NCI-H1436 treated with DMSO at 0.1 percent for 48 hours (cell line): ENCODE measurements at places on chromosomes 7 and 10.

- no peak for DNase-seq
Observed at GRCh38 chr10:133440633-133441285, 13.0 kb upstream of the SCART1 start.

DNA sequence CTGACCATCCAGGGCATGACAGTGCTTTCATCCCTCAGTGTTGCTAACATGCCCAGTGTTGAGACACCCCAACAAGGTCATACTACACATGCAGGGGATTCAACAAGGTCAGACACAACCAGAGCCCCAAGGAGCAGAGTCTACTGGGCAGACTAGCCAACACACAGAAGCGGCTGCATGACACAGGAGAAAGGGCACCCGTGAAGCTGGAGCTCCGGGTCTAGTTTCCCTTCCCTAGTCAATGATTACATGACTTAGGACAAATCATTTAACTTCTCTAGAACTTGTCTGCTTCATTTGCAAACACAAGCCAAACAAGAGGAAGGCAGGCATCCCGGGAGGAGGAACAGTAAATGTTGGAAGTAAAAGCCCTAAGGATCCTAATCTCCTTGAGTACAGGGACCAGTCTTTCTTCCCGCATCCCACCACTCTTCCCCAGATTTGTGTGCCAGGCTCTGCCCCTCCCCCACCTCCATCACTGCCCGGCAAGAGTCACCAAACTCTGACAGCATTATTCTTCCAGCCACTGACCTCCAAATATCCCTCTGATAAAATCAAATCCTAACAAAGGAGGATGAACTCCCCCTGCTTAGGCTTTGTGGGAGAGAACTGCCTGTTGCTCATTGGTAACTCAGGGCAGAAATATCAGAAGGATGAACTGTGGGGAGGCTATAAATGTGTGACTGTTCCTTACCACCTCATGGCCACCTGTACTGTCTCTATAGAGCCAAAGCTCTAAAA is 104.3 kb downstream of the KCNMA1 start:
- DNase-seq = no peak

DNA sequence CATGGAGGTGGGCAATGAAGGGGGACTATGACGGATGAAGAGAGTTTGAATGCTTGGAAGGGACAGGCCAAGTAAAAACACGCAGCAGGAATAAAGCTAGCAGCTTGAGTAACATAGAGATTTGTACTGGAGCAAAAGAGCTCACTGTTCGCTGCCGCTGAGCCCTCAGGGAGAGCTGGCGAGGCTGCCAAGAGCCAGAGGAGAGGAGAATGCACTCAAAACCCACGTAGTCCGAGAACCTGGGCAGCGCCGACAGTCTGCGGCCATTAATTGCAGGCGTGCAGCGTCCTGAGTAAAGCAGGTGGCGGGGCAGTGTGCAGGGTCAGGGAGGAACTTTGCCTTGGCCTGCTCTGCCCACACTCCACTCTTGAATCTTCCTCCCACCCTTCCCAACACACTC is 68.2 kb downstream of the SLC37A3 start:
- DNase-seq = no peak

GRCh38 chr10:44263771-44264170 is 121.1 kb downstream of the CXCL12 start:
- DNase-seq = no peak

GRCh38 chr7:27947586-27948278 is 207.8 kb downstream of the TAX1BP1 start:
- DNase-seq = no peak

DNA sequence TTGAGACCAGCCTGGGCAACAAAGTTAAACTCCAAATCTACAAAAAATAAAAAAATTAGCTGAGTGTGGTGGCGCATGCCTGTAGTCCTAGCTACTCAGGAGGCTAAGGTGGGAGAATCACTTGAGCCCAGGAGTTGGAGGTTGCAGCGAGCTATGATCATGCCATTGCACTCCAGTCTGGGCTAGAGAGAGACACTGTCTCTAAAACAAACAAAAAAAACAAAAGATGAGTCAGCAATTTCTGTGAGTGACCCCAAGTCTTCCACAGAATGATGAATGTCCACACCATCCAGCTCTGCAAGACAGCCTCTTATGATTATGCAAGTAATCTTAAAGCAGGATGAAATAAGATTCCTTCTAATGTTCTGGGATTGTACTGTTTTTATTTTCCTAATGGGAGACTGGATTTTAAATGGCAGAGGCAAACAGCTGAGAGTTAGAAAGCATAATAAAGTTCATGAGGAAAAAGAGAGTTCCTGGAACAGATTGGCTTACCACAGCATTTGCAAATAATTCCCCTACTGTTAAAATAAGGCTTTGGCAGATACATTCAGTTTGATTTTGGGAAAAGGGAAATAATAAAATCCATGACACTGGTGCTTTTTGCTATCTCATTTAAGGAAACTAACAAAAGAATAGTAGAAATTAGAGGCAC is 18.9 kb upstream of the PRKAR2B start:
- no peak for DNase-seq

DNA sequence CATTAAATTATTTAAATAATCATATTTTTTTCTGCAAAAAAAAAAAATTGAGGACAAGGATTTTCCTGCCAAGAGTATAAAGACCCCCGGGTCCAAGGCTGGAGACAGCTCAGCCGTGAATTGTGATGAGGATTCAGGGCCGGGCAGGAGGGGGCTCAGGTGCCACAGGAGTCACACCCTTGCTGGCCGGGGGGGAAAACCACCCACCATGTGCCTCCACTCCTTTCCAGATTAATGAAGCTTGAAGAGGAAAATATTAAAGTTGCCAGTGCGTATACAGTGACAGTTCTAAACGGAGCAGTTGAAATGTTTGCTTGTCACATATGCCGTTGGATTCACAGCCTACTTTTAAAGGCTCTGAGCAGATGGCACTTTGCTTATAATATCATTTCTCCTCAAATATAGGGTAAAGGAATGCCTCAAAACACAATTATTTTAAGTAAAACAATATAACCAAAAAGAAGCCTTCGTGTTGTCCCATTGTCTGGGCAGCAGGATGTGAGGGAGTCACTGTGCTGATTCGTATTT is 49.6 kb downstream of the ADARB2 start:
- DNase-seq = no peak

GRCh38 chr10:70682920-70683600 is 10.8 kb downstream of the ADAMTS14 start:
- DNase-seq = no peak

- no peak for DNase-seq
Observed at GRCh38 chr7:30463405-30464145, 15.0 kb downstream of the NOD1 start.

DNA sequence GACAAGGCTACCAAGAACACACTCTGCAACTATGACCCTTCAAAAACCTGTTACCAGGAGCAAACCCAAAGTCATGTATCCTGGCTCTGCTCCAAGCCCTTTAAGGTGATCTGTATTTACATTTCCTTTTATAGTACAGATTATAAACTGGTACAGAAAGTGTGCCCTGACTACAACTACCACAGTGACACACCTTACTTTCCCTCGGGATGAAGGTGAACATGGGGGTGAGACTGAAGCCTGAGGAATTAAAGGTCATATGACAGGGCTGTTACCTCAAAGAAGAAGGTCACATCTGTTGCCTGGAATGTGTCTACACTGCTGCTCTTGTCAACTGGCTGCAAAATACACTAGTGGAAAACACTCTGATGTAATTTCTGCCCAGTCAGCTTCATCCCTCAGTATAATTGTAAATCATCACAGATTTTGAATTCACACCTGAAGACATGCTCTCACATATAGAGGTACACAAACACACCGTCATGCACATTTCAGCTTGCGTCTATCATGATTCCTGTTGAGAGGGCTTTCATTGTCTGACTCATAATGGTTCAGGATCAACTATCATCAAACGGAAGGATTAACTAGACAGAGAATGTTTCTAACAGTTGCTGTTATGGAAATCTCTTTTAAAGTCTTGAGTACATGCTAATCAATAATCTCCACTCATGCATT is 318.3 kb downstream of the NXPH1 start:
- DNase-seq = no peak

- no peak for DNase-seq
Observed at GRCh38 chr10:104218751-104219150, 13.4 kb downstream of the CFAP43 start.

DNA sequence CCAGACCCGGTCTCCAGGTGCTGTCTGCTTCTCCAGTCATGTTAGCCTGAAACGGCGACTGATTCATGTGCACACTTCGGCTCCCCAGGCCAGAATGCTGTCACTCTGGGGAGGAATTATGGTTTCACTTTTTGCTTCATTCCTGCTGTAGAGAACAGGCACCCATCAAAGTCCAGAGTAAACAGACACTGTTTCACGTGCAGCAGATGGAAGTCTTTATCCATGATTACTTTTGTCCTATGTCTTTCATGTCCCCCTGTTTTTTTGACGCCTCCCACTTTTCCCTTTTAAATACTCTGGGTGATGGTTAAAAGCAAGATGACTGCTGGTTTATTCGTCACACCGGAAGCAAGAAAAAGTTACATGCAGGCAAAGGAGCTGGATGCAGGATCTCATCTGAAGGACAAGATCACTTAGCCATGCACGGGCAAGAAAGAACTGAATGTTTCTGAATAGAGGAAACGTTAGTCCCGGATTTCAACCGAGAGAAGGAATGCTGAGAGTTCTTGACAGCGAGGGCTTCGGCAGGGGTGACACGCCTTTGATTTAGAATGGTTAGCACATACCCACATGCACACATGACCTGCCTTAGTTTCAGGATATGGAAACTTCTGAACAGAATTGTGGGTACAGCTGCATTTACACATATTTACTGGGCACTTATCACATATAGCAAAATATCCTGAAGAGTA is 250.0 kb upstream of the KLF6 start:
- no peak for DNase-seq

- DNase-seq = no peak
Observed at GRCh38 chr10:31607481-31607880, 288.5 kb downstream of the ZEB1 start.

DNA sequence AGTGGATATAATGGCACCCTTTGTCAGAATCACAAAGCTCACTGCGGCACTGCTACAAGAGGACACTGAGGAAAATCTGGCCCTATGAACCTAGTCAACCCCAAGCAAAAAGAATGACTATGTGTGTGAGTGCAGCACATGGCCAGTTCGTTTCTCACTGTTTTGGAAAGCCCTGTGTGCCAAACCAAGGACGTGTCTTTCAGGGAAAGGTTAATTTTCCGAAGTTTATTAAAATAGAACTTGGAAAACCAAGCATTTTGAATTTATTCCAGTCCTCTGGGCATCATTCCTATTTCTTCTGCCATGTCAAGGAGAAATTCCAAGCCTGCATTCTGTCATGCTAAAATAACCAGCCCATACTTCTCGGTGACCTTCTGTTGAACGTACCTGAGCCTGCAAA is 471.8 kb downstream of the PLXDC2 start:
- DNase-seq = no peak

DNA sequence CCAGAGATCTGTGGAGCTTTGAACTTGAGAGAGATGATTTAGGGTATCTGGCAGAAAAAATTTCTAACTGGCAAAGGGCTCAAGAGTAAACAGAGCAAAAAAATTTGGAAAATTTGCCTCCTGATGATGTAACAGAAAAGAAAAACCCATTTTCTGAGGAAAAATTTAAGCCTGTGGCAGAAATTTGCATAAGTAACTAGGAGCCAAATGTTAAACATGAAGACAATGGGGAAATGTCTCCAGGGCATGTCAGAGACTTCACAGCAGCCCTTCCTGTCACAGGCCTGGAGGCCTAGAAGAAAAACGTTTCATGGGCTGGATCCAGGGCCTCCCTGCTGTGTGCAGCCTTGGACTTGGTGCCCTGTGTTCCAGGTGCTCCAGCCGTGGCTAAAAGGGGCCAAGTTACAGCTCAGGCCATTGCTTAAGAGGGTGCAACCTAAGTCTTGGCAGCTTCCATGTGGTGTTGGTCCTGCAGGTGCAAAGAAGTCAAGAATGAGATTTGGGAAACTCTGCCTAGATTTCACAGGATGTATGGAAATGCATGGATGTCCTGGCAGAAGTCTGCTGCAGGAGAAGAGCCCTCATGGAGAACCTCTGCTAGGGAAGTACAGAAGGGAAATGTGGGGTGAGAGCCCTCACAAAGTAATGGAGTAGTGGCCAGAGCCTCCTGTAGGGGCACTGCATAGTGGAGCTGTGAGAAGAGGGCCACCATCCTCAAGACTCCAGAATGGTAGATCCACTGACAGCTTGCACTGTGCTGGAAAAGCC is 8.1 kb downstream of the SEMA3D start:
- no peak for DNase-seq

GRCh38 chr10:61472090-61472674 is 19.0 kb upstream of the TMEM26 start:
- no peak for DNase-seq

DNA sequence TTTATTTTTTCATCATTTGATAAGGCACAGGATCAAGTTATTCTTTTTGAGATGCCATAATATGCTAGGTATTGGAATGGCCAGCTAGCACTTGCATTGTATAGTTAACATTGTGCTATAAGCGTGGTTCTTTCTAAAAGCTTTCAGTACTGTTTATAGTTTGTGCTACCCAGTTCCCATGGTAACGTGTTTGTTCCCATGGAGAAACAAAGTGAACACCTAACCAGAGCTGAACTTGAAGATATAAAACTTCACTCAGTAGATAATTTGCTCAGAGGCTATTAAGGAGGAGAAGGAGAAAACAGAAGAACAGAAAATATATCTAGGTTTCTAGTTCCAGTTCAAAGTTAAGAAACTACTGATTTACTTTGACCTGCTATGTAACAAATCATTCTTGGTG is 23.6 kb upstream of the ITGB8 start:
- no peak for DNase-seq

- no peak for DNase-seq
Observed at GRCh38 chr7:92875719-92876118, 39.3 kb upstream of the CDK6 start.

- no peak for DNase-seq
Observed at GRCh38 chr7:85226361-85227085, 39.7 kb upstream of the SEMA3D start.

DNA sequence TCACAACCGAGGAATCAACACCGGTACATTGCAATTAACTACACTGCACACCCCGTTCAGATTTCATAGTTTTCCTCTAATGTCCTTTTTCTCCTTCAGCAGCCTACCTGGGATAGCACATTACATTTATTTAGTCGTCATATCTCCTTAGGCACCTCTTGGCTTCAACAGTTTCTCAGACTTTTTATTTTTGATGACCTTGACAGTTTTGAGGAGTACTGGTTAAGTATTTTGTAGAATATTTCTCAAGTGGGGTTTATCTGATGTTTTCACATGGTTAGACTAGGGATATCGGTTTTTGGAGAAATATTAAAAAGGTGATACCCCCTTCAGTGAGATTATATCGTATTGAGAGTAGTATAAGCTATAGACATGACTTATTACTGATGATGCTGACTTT is 87.0 kb upstream of the GLCCI1 start:
- no peak for DNase-seq

- DNase-seq = no peak
Observed at GRCh38 chr7:67463983-67464382, 467.4 kb downstream of the TYW1 start.

GRCh38 chr7:123624527-123625183 is 23.0 kb downstream of the ASB15 start:
- DNase-seq = no peak

DNA sequence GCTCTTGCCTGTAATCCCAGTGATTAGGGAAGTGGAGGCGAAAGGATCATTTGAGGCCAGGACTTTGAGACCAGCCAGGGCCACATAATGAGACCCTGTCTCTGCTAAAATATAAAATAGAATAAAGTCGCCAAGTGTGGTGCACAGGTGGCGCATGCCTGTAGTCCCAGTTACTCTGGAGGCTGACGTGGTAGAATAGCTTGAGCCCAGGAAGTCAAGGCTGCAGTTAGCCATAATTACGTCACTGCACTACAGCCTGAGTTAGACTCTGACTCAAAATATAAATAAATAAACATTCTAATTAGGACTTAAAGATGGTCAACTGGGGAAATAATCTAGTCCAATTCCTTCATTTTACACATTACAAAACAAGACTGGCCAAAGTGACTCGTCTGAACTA is 768 bp downstream of the CHCHD2 start:
- DNase-seq = no peak
